Activated naive CD4-positive, alpha-beta T cell treated with anti-CD3 and anti-CD28 coated beads, Interleukin-2, amount 50 U/mL, for 72 hours (primary cell): ENCODE measurements at places on chromosomes 7 and 10.

GRCh38 chr10:108301002-108301401, 1136.5 kb upstream of the SORCS1 start:
- no peak for DNase-seq

DNA sequence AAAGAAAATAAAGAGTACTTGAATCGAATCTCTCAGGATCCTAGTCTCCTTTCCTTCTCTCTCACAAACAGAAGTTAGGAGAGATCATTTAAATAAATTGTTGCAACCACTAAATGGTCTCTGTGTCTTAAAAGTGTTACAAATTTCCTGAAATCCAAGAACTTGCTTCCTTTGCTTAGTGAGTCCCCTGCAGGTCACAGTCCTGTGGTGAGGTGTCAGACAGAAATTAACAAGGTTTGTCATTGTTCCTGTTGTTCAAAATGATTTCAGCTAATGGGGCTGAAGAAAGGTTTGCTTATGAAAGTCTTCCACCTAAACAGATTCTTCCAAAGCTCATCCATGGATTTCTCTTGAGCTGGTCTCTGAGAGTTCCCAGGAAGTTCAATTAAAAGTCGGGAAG, 151.6 kb upstream of the SLC26A5 start:
- DNase-seq = no peak

- DNase-seq = no peak
These were observed 26.0 kb upstream of the JMJD1C start for GRCh38 chr10:63491588-63492316.

DNA sequence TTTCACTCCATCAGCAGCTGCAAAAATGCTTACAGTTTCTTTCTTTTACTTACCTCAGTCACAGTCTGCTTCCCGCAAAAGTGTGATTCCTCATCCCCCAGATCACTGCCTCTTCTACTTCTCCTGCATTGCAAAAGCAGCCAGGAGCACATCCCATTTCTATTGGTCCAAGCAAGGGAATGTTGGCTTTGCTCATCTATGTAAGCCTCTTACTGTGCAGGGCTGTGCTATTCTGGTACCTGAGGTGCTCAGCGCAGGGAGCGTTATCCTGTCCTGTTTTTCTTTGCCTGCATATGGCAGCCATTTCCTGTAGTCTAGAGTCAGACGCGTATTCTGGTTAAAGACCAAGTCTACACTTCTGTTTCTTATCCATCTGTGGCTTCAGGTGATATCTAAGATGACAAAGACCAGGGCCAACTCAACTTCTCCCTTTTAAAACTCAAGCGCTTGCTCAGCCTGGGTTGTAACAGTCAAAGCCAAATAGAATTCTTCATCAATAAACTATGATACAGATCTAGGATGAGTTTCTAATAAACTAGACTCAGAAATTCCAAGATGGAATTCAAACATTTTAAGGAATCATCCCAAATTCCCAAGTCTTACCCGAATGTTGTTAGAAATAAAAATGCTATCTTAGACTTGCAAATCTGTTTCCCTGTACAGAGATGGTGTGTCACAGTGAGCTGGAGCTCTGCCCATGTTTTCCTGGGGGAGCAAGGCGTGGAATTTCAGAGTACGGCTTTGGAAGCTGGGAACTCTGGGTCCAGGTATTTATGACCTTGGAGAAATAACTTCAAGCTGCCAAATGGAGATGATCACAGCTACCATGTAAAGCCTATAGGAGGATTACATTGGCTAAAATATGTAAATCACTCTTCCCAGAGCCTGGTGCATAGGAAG, 6.1 kb upstream of the RBM17 start:
- no peak for DNase-seq

GRCh38 chr7:92968502-92968901, 132.1 kb upstream of the CDK6 start:
- no peak for DNase-seq

GRCh38 chr10:50582766-50583762, 40.7 kb downstream of the SGMS1 start:
- DNase-seq = no peak

GRCh38 chr7:137742051-137742450, 104.7 kb downstream of the DGKI start:
- DNase-seq = no peak

- no peak for DNase-seq
These were observed 498.3 kb upstream of the STEAP1 start for GRCh38 chr7:89655946-89656345.

DNA sequence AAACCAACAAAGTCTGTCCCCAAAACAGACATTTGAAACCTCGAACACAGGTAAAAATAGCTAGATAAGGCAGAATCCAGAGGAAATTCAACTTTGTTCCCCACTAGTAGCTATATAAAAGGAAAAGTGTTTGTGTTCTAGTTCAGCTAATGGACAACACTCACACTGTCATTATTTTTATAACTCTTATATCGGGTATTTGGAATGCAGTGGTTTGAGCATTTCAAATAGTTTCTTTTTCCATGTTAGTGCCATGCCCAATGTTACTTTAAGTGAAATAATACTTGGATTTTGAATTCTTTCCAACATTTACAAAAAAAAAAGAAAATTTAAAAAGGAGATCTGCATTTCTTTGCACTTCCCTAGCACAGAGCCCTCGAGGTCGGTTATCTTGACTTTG, 213.6 kb downstream of the DOCK4 start:
- DNase-seq = no peak

GRCh38 chr10:77970869-77971803, 44.6 kb upstream of the DLG5 start:
- DNase-seq = no peak

- no peak for DNase-seq
These were observed 89.7 kb downstream of the PTPRE start for GRCh38 chr10:127996586-127996985.

- DNase-seq = no peak
These were observed 236.7 kb downstream of the BUB3 start for GRCh38 chr10:123390874-123391273.

- no peak for DNase-seq
These were observed 1.9 kb downstream of the HIPK2 start for GRCh38 chr7:139775829-139776266.

DNA sequence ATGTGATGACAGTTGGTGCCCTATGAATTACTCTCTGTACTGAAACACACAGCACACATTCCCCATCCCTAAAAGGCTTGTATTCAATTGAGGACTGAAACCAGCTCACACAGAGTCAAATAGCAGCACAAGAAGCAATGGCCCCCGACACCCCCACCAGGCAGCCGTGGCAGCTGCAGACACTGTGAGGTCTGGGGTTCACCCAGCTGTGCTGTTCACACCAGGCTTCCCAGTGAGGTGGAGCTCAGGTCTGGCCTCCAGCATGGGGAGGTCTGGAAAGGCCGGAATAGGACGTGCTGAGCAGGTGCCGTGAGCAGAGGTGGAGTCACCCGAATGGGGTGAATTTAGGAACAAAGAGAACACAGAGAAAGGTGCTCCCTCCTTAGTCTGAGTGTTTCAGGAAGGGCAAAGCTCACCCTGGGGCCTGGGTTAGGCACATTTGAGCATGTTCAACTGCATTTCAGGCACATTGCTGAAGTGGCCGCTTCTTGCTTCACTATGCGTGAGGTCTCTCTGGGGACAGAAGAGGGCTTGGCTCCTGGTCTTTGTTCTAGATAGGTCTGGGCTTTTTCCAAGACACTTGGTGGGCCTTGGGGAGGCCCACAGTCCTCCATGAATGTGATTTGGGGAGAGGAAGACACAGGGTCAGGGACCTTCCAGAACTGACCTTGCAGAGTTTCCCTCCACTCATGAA, 41.1 kb downstream of the C10orf120 start:
- DNase-seq = no peak

DNA sequence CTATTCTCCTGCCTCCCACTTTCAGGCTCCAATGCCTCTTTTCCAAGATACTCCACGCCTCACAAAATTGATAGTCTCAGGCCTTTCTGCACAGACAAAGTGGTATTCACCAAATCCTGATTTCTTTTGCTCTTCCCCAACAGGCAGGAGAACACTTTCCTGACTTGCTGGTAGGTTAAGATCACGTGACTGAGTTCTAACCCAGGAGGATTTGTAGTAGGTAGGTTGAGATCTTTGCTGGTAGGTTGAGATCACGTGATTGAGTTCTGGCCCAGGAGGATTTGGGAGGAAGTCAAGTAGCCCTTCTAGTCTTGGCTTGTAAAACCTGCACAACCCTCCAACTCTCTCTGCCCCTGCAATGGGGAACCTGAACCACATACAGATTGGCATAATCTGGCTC, 741.5 kb downstream of the TYW1 start:
- no peak for DNase-seq

DNA sequence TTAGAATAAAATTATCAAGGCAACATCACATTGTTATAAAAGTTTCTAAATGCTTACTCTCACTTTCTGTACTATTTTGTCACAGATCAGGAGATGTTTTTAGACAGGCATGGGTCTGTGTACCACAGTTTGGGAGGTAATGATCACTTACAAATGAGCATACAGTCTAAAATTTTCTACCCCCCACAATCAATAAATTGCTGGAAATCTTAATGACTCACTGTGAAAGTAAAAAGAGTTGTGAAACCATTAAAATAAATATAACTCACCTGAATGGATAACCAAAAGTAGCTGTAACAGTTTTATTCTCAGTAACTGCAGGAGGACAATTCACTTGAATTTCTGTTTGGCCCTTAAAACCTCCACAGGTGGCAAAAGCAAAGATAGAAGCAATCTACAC, 13.2 kb downstream of the SYPL1 start:
- no peak for DNase-seq

DNA sequence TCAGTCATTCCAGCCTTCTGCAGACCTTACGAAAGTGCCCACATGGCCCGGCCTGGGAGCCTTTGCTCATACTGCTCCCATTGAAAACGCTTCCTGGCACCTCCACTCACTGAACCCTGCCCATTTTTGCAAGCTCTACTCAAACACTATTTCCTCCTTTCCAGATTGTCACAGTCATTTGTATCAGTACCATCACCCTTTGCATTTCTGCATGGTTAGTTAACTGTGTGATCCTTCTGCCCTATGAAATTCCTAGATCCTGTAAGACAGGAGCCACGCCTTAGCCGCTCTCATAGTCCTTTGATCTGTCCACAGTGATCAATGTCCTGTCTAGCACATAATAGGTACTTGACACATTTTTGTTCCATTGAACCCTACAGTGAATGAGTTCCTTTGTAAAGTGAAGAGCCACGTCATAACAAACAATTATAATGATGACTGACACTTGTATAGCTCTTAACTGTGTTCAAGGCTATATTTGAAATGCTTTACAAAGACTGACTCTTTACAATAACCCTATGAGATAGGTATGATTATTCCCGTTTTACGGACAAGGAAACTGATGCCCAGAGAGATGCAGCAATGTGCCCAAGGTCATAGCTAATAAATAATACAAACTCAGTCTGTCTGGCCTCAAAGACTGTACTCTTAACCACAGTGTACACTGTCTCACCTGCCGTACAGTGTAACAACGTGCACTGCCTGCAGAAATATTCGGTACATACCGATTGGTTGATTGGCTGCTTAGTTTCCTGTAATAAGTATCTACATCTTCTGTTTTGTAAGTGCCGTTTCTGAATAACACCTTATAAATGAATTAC, 16.6 kb upstream of the ITIH2 start:
- no peak for DNase-seq

GRCh38 chr7:50952544-50952943, 169.8 kb upstream of the GRB10 start:
- DNase-seq = no peak

DNA sequence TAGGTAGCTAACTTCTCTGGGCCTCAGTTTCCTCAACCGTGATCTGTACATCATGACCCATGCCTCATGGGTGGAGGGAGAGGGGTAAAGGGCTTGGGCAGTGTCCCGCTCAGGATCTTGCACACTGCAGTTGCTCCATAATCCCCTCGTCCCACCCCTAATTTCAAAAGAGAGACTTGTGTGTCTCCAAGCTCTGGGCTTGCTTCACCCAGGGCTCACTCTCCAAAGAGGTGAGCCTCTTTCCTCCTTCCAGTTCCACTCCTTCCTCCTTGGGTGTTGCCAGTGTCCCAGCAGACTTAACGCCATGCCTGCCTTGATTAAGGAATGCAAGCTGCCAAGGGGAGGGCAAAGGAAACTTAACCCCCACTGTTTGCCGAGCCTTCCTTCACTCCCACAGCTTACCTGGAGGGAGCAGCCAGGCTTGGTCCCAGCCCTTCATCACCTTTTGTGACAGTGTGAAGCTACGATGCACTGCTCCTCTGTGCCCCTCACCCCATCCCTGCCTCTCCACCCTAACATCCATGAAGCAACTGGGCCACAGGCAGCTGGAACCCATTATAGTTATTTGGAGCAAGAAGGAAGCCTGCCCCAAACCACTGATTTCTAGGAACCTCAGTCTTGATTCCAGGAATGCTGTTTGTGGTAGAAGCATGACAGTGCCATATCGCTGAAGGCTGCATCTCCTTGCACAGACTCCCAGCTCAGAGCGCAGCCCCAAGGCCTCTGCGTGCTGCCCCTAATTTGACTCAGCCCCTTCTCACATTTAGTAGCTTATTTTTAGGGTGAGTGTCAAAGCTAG, 363.3 kb downstream of the TNS3 start:
- DNase-seq = no peak

DNA sequence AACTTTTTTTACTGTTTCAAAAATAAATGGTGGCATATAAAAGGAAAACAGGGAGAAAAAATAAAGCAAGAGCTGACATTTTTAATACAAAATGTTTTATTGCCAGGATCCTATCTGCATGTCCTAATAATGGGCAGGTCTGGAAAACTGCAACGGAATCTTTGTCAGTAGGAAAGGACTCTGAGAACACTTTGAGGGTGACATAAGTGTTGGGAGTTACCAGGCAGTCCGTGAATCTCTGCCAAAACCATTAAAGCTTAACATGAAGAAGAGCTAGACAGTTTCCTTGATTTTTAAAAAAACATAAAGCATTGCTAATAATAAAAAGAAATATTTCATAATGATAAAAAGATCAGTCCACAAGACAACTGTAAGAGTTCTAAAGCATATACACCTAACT, 80.7 kb downstream of the AGMO start:
- no peak for DNase-seq

GRCh38 chr7:148982654-148983199, 45.6 kb downstream of the PDIA4 start:
- DNase-seq = no peak

DNA sequence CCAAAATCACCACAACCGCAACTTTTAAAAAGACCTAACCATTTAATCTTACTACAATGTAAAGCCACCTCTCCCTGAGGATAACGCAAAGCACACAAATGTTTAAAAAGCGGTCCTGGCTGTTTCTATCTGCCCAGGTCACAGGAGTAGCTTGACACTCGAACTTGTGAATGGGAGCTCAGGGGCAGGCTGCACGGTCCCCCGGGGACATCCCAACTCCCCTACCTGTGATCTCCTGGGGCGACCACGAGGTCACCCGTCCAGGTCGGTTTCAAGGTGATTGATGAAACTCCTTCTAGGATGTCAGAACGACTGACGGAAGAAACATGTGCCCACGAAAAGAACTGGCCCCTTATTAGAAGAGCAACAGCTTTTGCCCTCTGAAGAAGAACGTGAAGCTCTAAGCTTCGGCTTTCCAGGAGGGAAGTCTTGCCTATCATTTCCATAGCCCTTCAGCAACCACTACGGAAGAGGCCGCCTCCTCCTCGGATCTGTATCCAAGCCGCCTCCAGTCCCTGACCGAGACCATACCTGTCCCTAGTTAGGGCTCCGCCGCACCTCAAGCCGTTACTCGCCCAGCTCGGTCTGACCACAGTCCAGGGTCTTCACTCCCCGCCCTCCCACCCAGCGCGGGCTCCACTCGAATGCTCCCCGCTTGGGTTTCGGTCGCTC, 459 bp downstream of the CYCS start:
- no peak for DNase-seq

GRCh38 chr10:103078309-103078615, 114.8 kb downstream of the NT5C2 start:
- no peak for DNase-seq
